ENCODE measurements at places on chromosomes 3 and 15. TPM values are rescaled to one million over a fixed set of nuclear protein-coding genes. Genes with fewer than 3 reads are reported as not detected.

The P2RY13 gene
- not detected for polyA plus RNA-seq

The GALNT15 gene
- not detected for polyA plus RNA-seq

The AHSG gene
- polyA plus RNA-seq = not detected

The APOD gene
- polyA plus RNA-seq = not detected

The CPN2 gene
- not detected for polyA plus RNA-seq

The PPARG gene
- polyA plus RNA-seq = not detected

The LNP1 gene
- polyA plus RNA-seq = 0.92 TPM

The IL20RB gene
- not detected for polyA plus RNA-seq

The CACNA1D gene
- polyA plus RNA-seq = not detected

The TM6SF1 gene
- polyA plus RNA-seq = not detected

The RAB8B gene
- 32.0 TPM for polyA plus RNA-seq

The CHRD gene
- not detected for polyA plus RNA-seq

The TMEM207 gene
- polyA plus RNA-seq = not detected

The MGA gene
- 25.1 TPM for polyA plus RNA-seq

GRCh38 chr15:85592148-85592547 lies 202.6 kb downstream of the KLHL25 start:
- DNase-seq = no peak

DNA sequence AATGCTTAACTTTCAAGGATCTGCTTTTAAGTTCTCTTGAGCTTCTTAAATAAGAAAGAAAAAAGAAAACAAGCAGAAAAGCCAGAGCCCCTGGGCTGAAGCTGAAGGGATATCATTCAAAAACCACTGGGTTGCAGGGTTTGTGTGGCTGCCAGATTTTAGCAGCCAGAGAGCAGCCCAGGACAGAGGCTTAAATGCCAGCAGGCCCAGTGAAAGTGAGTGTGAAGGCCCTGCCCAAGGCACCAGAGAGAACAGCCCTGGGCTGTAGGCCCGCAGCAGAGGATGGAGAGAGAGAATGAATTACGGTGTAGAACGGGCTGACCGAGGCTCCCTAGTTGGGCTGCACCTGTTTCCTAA lies 106.3 kb upstream of the BOC start:
- DNase-seq = no peak

GRCh38 chr3:179174898-179175297 lies 26.7 kb downstream of the PIK3CA start:
- no peak for DNase-seq

DNA sequence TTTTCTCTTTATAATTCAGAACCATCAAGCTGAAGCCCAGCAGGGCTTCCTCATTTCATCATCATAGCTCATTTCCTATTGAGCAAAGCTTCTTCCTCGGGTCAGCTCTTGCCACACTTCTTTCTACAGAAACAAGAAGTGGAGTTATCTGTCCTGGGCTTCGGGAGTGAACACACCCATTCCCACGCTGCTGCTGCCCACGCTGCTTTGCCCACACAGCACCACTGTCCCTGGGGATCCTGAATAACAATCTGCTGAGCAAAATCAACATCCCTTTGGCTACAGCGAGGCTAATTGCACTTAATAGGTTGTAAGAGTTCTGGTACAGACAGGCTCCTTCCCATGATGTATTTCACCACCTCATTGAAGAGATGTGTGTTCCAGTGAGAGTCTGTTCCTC lies 23.7 kb downstream of the CEP19 start:
- DNase-seq = no peak

GRCh38 chr15:58575045-58575786 lies 143.4 kb downstream of the LIPC start:
- DNase-seq = no peak

DNA sequence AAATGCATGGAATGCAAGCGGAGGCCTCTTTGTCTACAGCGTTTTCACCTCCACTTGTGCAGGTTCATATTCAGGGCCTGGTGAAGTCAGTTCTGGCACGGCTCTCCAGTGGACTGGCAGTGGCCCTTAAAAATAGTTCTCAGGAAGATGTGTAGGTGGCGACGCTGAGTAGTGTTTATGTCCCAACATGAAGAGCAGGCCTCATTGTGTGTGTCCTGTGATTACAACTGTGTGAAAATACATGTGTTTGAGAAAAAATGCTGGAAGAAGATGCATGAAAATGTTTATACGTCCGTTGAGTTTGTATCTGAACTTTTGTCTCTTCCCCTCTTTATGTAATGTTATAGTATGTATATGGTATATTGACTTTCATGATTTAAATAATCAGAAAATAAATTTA lies 7.2 kb downstream of the LIPC start:
- peak; percentile 28 for DNase-seq

- no peak for DNase-seq
Measured at GRCh38 chr3:192445770-192446644, 281.3 kb downstream of the FGF12 start.

DNA sequence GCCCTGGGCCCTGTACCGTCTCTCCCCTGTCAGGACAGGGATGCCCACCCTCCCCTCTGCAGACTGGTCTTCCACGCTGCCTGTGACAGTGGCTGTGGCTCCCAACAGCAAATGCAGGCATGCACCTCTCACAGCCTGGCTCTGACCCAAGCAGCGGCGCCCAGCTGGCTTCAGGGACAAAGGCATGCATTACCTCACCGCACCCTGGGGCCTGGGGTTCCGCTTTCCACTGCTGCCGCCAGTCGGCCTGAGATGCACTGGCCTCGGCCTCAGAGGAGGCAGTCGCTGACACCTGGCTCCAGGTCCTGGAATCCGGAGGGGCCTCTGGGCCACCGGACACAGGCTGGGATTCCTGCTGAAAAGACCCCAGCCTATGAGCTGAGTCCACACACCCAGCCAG lies 70.3 kb downstream of the SCN5A start:
- DNase-seq = no peak

DNA sequence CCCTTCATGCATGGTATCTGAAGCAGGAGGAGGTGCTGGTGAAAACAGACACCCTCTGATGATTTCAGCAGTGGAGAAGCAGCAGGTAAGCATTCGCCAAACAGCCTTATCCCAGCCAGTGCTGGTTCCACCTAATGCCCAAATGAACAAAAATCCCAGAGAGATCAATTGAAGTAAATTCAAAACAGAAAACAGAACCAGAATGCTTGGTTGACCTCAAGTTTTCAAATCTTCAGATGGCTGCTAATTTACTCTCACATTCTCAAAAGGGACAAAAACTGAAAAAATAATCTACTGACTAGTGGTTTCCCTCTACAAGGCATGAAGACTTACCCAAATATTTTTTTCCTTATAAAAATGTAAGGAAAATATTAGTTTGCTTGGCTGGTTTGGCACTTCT lies 87.0 kb upstream of the MYO5C start:
- no peak for DNase-seq

GRCh38 chr3:108525971-108526370 lies 15.6 kb upstream of the MYH15 start:
- DNase-seq = no peak

DNA sequence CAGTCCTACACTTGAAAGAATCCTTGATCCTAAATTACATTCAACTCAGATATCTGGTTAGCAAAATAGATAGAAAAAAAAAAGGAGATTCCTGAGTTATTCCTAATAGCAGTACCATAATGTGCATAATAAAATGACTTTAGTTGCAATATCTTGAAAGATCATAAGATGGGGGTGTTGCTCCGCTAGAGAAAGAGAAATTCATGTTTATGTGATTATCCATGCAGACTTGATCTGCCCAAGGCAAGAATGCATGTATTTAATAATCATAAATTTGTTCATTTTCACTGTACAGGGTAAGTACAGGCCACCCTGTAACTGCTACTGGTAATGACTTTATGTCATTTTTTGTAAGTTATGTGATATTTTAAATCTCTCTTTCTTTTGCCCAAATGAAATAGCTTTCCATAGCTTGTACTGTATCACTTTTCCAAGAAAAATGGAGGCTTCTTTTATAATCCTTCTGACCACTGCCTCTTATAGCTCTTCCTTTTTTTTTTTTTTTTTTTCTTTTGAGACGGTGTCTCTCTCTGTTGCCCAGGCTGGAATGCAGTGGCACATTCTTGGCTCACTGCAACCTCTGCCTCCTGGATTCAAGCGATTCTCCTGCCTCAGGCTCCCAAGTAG lies 84.6 kb downstream of the HCN4 start:
- DNase-seq = no peak

GRCh38 chr3:67587811-67588210 lies 66.6 kb downstream of the SUCLG2 start:
- no peak for DNase-seq

DNA sequence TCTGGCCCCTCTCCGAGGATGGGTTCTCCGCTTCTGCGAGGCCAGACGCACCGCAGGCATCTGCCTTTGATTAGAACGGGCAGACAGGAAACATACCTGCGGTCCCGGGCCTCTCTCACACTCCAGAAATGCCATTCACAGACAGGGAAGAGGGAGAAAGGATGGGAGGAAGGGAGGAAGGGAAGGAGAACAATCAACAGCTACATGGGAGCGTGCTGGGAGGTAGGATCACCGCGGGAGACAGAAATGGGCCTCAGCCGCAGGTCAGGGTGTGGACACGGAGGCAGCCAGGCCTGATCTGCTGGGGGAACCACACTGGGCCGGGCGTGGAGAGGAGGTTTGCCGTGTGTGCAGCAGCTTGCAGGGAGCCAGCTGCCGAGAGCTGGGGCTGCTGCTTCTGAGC lies 90.7 kb upstream of the RGMA start:
- DNase-seq = no peak

- DNase-seq = no peak
Measured at GRCh38 chr15:75694241-75695182, 18.1 kb downstream of the CSPG4 start.

GRCh38 chr15:62782071-62782841 lies 260.3 kb upstream of the TPM1 start:
- no peak for DNase-seq

- DNase-seq = no peak
Measured at GRCh38 chr3:28718074-28718849, 369.6 kb upstream of the AZI2 start.

GRCh38 chr3:178054471-178054870 lies 481.8 kb upstream of the KCNMB2 start:
- no peak for DNase-seq

GRCh38 chr3:167372138-167372537 lies 8.0 kb downstream of the ZBBX start:
- DNase-seq = no peak

DNA sequence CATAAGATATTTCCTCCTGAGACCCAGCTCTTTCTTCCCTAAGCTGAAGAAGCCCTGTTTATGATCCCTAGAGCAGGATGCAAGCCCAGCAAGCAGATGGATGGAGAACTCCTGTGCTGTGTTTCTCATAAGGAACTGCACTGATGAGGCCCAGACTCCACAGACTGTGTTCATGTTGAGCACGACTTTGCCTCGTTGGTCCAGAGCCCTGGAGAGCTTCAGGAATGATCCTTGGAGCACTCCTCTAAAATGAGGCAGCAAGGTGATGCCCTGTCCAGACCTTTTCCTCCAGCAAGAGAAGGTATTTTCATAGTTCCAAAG lies 83.8 kb downstream of the MYLK start:
- no peak for DNase-seq

DNA sequence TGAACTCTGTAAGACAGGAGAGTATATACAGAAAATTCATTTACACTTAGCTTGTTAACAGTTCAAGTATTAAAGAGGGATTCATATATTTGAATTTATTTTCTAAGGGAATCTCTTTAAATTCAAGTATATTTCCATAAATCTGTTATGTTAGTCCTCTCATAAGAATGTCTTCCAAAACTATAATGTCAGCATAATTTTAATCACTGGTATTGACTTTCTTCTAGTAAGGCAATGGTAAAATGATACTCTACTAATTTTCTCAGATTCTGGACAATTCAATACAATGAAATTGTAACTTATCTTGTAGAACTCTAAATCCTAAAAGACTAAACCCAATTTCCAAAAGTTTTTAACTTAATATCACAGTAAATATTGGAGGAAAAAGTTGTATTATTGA lies 66.3 kb upstream of the EPHA6 start:
- no peak for DNase-seq

DNA sequence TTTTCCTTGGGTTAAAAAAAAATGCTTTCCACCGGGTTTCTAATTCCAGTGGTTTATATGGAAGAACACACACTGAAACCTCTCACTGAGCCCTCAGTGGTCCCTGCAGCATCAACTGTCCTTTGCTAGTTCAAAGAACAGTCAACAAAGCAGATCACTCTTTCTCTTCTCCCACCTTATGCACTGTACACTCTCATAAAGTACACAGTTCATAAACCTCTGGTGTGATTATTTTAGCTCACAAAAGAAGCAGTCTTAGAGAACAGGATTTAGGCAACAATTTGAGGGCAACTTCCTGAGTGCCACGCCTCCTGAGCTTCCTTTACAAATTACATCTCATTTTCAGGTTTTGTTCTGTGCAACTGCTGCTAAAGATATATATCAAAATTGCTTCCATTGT lies 728.4 kb upstream of the GOLIM4 start:
- DNase-seq = no peak

DNA sequence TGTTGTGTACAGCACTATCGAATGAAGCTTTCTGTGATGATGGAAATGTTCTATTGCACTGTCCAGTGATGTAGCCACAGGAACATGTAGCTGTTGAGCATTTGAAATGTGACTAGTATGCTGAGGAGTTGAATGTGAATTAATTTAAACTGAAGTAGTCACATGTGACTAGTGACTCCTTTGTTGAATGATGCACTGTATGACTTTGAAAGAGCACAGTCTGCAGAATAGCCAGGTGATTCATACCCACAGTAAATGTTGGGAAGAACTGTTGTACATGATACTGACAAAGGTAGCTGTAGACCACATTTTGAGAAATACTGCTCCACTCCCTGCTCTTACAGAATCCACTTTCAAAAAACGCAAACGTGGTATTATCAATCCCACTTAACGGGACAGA lies 34.0 kb upstream of the ACTL6A start:
- DNase-seq = no peak

GRCh38 chr3:194460566-194460965 lies 26.2 kb downstream of the ATP13A3 start:
- no peak for DNase-seq

Data from naive thymus-derived CD4-positive, alpha-beta T cell (primary cell).